ENCODE measurements at places on chromosomes 4 and X.

DNA sequence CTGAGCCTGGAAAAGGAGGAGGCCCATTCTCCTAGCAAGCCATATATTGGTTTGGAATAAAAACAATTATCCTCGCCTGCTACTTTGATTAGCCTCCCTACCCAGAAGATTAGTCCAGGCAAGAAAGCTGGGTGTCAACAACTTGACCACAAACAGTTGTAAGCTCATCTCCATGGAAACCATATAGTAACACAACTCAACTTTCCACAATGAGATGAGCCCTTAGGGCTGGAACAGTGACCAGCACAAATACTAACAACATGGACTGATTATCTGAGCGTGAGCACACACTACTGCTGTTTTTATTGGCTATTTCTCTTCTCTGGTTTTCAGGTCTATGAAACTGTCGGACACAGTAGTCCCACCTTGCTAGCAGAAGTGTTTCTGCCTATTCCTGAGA lies 80.8 kb downstream of the CC2D2A start:
- no peak for DNase-seq

DNA sequence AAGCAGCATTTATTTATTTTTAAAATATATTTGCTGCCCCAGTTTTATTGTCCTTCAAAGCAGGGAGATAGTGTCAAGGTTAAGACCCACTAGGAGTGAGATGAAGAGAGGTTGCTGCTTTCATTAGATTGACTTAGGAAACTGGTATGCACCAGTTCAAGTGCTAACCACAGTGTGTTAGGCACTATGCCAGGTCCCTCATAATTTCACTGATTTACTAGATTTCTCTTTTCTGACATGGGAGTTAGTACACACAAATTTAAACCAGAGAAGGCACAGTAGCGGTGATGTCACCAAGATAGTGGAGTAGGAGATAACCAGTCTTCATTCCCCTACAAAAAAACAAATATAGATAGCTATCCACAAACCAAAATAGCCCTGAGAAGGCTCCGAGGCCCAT lies 14.3 kb downstream of the RRAGB start:
- no peak for DNase-seq

DNA sequence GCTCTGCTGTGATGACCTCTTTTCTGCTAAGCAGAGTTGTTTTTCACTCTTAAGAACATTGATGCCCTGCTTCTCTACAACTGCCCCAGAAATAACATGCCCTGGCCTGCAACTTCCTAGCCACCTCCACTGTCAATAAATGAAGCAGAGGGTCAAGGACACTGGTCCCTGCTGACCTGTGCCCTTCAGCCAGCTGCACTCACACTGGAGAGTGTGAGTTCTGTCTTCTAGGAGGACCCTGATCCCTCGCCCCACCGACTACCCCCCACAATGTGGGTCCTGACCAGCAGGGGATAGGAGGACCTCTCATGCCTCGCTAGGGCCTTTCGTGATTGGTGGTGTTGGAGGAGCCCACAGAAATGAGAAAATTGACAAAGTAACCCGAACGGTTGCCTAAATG lies 408.1 kb upstream of the GALNT7 start:
- DNase-seq = no peak

DNA sequence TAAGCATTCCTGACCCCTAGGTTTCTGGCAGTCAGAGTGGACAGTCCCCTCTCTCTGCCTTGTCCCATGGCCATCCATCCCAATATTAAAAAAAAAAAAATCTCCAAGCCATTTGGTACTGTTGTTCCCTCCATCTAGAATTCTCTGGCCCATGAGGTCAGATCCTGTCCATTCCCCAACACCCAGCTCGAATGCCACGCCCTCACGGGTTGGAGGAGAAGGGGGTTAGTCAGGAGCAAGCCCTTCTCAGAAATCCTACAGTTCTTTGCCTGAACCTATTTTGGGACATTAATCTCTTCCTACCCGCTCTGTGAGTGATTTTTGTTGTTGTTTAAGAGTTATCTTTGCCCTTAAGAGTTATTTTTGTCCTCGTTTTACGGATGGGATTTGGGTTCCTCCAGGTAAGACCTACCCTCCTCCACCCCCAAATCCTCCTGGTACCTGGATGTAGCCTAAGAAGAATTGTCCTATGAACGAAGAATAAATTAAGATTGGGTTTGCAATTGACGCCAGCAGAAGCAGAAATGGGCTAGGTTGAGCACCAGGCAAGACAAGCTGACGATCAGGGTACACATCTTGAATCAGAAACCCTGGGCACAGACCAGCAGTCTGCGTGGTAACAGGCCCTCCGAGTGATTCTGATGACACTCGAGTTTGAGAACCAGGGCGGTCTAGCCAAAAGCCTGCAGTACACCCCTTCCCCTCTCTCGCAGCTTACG lies 977 bp downstream of the RNF175 start:
- no peak for DNase-seq

All from breast epithelium (tissue), 4 donors.